ENCODE measurements at places on chromosomes 2 and 18.

DNA sequence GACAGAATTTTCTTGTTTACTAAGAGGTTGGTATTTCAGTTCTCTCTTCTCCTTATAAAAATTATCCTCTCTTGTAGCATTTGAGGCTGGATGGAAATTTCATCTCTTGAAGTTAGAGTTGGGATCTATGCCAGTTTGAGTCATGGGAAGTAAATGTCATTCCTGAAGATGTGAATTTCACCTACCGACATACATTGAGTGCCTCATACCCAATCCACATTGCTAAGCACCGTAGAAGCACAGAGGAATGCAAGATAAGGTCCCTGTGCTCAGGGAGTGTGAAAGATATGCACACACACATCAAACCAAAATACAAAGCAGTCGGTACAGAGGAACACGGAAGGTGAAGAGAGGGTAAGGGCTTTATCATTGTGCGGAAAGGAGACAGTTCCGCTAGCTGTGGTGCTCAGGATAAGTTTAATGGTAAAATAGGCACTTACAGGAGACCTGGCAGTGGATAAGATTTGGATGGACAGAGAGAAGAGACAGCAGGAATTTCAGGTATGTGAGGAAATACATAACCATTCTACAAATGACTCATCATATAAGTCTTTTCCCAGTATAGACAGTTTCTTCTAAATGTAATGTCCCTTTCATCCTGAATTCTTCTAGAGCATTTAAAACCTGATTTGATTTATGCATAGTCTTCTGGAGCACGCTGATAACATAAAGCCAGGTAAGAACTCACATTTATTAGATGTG lies 205.3 kb upstream of the ST6GAL2 start:
- no peak for DNase-seq

DNA sequence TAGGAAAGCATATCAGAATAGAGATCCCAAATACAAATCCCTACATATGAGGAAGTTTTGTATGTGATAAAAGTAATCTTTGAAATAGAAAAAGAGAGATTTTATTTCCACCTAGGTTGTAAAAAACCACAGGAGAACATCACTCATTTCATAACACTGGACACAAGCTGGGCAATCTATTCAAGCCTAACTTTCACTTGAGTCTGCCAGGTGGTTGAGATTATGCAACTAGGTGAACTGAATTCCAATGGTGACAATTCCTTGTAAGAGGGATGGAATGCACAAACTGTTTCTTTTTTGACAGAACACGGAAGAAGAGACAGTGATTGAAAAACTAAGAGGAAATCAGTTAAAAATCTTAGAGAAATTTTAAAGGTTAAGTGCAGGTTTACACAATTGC lies 619.6 kb upstream of the TMEFF2 start:
- DNase-seq = no peak

- DNase-seq = no peak
Measured at GRCh38 chr2:201353116-201353515, 4.0 kb downstream of the FLACC1 start.

DNA sequence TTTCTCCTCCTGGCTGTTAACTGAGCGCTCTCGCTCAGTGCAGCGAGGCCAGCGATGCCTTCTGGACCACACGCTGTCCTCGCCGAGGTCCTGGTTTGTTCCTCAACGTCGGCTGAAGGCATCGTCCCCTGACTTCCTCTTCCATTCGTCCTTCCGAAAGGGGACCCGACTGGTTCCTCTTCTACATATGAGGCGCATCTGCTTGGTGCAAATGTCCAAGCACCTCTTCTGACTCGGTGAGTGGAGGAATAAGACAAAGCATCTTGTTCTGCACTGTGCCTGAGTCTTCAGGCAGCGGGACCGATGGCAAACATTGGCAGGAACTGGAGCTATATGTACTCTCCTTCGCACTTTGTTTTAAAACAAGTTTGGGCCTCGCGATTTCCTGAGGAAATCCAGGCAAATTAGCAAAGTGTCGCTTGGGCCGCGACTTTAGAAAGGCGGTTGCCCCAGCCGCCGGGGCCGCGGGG lies 621 bp upstream of the KCNS3 start:
- no peak for DNase-seq

- no peak for DNase-seq
Measured at GRCh38 chr2:239939736-239940483, 85.2 kb downstream of the NDUFA10 start.

- DNase-seq = no peak
Measured at GRCh38 chr2:191202881-191203397, 42.3 kb upstream of the MYO1B start.

DNA sequence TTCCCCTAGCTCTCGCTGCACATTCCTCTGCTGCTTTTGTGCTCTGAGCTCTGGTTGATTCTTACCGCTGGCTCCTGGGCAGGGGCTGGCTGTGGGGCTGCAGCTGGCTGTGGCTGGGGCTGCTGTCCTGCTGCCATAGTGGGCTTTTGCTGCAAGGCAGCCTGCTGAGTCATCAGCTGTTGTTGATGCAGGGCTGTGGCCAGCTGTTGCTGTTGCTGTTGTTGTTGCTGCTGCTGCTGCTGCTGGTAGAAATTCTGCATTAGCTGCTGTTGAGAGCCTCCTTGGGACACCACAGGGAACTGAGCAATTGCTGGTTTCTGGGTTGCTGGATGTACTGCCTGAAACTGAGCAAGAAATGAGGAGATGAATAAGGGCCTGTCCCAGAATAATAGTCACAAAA lies 77.2 kb upstream of the NFU1 start:
- no peak for DNase-seq

DNA sequence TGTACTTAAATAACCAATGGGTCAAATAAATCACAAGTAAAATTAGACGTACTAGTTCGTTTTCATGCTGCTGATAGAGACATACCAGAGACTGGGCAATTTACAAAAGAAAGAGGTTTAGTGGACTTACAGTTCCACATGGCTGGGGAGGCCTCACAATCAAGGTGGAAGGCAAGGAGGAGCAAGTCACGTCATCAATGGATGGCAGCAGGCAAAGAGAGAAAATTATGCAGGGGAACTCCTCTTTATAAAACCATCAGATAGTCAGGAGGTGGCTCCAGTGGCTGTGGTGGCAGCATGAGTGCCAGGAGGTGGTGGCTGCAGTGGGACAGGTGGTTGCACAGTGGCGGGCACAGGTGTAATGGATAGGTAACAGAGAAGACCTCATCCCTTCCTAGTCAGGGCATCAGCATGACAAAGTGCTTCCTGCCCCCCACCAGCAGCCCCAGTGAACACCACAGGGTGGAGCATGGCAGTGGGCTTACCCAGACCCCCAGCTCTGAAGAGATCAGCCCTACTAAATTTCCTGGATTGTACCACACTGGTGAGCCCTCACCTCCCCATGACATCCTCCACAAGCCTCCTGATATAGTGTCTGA lies 6.9 kb upstream of the CHST10 start:
- no peak for DNase-seq

- DNase-seq = no peak
Measured at GRCh38 chr2:205869439-205869838, 187.1 kb downstream of the NRP2 start.

GRCh38 chr2:39664888-39665591 lies 677 bp upstream of the TMEM178A start:
- DNase-seq = no peak

DNA sequence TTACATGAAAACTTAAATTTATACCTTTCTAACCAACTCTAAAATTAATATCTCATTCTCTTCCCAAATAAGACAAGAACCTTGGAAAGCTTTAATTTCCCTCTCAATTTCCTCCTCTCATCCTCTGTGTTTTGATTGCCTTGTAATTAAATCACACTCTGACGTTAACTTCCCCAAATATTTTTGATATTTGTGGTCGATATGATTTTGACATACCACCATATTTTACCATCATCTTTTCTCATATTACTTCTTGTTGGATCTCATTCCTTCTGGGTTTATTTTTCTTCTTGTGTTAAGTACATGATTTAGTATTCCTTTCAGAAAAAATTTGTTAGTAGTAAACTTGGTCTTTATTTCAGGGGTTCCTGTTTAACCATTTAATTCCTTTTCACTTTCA lies 69.6 kb downstream of the RDH14 start:
- no peak for DNase-seq

All from NCI-H1092 treated with DMSO at 0.1 percent for 48 hours (cell line).